T-helper 2 cell (primary cell): ENCODE measurements at places on chromosomes 1 and 21.

GRCh38 chr1:33903210-33903589, 39.3 kb downstream of the HMGB4 start:
- DNase-seq: no peak

DNA sequence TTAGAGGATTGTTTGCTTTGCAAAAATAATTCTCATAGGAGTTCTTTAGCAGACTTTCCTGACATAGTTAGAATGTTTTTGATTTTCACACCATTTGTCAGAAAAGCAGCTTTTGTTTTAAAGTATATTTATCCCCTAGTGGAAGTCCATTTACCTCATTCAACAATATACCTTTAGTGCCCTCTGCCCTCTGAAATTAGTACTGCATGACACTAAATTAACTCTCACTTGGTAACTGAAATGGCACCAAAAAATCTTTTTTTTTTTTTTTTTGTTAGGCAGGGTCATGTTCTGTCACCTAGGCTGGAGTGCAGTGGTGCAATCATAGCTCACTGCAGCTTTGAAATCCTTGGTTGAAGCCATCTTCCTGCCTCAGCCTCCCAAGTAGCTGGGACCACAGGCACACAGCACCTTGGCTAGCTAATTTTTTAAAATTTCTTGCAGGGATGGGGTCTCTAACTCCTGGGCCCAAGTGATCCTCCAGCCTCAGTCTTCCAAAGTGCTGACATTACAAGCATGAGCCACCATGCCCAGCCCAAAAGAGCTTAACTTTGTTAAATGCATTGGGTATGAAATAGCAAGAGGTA, 13.6 kb downstream of the LRRC42 start:
- no peak for DNase-seq

GRCh38 chr1:2499986-2500596, 24.0 kb downstream of the PLCH2 start:
- no peak for DNase-seq

DNA sequence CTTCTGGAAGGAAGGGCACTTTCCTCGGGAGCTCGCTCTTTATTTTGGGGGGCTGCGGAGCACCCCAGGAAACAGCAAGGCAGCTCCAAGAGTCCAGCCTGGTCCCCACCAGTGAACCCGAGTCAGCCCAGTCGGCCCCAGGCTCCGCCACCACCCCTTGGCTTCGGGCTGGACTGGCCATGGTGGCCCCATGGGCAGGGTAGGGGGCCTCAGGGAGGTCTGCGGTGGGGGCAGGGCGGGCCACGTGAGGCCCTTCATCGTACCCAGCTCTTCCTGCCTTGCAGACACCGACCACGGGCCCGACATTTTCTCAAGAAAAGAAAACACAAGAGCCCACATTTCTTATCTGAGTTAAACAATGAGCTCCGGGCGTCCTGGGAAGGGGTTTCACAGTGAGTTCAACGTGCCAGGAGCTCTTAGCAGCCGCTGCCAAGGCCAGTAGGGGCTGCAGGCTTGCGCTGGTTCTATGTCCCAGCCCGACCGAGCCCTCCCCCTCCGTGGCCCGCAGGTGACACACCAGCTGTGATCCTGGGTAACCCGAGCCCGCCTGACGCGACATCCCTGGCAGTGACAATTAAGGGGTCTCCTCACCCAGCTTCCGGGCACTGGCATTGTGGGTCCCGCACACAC, 66.2 kb downstream of the PRDM16 start:
- DNase-seq: no peak

DNA sequence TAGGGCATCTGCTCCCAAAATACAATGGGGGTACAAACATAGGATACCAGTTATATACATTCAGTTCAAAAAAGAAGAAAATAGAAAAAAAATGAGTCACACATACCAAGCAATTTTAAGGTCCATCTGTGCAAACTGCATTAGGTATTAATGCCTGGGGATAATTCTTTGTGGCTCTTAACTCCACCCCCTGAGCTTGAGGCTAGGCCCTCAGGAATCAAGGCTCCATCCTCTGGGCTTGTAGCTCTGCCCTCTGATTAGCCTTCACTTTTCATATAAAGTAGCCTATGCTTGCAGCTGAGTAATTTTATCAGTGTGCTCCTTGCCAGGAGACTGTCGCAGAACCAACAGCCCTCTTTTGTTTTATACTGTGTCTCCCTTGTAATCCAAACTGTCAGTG, 69.9 kb upstream of the BACE2 start:
- no peak for DNase-seq

GRCh38 chr21:34065027-34065426, 8.4 kb upstream of the MRPS6 start:
- no peak for DNase-seq

DNA sequence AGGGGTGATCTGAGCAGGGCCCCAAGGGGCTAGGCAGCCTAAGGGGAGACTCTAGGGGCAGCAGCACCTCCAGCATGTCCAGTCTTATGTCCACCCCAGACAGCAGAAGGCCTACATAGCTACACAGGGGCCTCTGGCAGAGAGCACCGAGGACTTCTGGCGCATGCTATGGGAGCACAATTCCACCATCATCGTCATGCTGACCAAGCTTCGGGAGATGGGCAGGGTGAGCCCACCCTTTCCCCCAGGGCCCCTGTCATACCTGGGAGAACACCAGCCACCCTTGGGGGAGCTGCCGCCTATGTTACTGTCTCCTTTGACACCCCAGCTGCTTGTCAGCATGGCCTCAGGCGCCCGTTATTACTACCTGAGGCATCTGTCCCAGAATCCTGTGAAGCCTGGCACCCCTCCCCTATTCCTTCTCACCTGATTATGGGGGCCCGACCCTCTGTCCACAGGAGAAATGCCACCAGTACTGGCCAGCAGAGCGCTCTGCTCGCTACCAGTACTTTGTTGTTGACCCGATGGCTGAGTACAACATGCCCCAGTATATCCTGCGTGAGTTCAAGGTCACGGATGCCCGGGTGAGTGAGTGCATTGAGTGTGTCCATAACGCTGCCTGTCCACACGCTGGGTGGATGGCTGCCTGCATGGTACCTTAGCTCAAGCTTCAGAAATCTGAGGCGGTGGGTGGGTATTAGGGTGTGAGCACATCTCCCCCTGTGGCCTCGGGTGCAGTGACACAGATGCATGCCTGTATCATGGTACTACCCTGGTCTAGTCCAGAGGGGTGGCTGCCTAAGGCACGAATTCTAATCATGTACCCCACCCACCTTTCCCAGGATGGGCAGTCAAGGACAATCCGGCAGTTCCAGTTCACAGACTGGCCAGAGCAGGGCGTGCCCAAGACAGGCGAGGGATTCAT, 29.7 kb upstream of the KDM4A start:
- DNase-seq: no peak

DNA sequence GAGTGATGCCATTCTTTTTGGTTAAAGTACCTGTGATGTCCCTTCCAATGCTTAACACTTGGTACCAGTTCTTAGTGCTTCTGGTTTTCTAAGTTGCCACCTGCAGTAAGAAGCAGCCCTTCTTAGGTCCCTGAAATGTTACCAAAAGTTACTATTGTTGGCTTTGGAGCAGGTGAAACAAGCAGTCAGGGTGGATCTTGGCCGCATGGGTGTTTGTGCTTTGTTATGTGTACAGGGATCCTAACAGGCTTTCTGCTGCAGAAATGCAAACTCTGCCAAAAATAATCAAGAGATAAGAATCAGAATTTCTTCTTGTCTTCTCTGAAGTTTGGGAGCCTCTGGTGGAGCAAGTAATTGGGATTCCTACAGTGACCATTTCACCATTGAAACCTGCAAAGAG, 84.4 kb downstream of the UBE4B start:
- no peak for DNase-seq
